ENCODE measurements at places on chromosomes 3 and 15.

GRCh38 chr3:123329636-123330340 is 119.1 kb downstream of the ADCY5 start:
- DNase-seq, result no peak

GRCh38 chr3:39843440-39843839 is 34.0 kb downstream of the MYRIP start:
- no peak for DNase-seq

- DNase-seq, result no peak
These were observed 102.2 kb downstream of the TMEM266 start for GRCh38 chr15:76162036-76162398.

DNA sequence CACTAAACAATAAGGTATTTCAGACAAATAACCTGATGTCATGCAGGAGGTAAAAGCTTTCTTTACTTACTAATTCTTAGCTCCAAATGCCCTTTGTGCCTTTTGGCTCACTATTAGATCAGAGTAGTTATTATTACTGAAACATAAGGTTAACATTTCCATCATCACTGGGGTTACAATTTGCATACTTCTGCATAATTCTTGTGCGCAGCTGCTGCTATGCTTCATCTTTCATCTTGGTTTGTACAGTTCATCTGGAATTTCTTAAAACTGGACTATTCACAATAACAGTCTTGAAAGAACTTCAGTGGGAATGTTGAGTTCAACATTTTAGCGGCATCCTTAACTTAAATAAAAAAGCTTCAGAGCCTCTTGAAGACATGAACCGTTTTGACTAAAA is 383.2 kb upstream of the ADAMTS9 start:
- no peak for DNase-seq

DNA sequence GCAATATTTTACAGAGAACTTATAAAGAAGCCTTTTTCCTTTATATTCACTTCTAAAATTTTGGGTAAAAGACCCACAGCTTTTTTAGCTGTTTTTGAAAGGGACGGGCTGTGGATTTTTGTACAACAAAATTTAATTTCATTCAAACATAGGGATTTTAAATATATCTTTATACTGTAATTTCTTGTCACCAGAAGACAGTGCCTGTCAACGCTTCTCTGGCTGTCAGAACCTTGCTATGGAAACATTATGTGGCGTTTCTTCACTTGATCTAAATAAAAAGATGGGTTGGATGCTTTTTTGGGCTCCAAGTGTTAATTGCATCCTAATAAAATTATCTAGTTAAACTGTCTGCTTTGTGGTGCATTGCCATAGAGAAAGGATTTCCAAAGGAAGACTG is 635.6 kb upstream of the ALCAM start:
- no peak for DNase-seq

DNA sequence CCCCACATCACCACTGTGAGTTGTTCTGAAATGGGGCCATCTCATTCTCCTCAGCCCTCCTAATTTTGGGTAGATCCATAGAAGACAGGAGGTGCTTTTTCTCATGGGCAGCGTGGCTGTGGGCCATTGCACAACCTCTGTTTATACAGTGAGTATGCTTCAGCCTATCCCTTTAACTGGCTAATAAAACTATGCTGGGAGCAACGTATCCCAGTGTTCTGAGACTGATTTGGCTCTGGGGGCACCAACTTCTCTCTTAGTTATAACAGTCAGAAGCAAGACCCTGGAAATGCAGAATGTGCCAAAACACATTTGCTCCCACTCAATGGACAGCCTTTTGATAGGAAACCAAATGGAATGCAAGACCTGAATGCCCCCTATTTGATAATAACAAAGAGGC is 97.1 kb upstream of the ICE2 start:
- no peak for DNase-seq

All from NCI-H187 (cell line).